ENCODE measurements at places on chromosomes 7 and 10.

- peak; percentile 24 for DNase-seq
Measured at GRCh38 chr7:148699024-148699781, 500 bp downstream of the CUL1 start.

DNA sequence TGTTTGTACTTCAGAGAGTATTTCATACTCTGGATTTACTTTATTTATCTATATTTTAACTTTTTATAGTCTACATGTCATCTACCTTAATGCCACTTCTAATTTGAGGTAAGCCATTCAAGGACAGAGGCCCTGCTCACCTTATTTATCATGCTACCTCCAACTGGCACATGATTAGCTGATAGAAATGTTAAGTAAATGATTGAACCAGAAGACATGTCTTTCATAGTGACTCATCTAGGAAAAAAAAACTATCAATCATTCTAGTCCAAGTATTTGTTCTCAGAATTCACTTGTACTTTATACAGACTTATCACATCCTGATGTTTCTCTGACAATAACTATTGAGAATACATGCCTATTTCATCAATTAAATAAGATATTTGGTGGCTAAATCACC is 856.3 kb downstream of the XPNPEP1 start:
- DNase-seq, result no peak

- DNase-seq, result no peak
Measured at GRCh38 chr10:132397036-132397541, at the start of gene PWWP2B. Gene PWWP2B, plus strand, starts transcription at chr10:132397200. Its CDS starts 27 bp downstream, at chr10:132397227.

DNA sequence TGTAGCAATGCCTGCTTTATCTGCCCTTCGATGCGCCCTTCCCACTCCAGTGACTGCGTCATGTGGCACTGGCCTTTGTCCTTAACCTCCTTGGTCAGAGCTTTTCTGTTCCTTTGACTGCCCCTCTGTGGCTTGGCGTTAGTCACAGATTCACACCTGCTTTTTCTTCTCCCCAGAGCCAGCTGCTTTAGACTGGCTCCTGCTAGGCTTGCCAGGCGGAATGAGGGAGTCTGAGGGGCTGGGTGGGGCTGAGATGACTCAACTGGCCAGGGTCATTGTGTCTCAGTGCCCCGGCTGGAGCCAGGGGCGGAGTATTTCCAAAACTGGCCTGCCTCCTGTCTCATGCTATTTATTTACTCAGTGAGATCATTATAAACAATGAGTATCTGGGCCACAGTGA is 194.1 kb downstream of the EMX2 start:
- DNase-seq, result no peak

GRCh38 chr10:23826421-23826820 is 382.5 kb upstream of the KIAA1217 start:
- peak; percentile 40 for DNase-seq

- DNase-seq, result no peak
Measured at GRCh38 chr7:25234336-25234735, 6.0 kb upstream of the NPVF start.

- DNase-seq, result no peak
Measured at GRCh38 chr10:13120786-13121499, 21.0 kb downstream of the OPTN start.

GRCh38 chr10:13078912-13079775 is 20.8 kb upstream of the OPTN start:
- no peak for DNase-seq

GRCh38 chr7:103987451-103987850 is 2.0 kb downstream of the RELN start:
- DNase-seq, result no peak

GRCh38 chr7:18400275-18400674 is 95.3 kb upstream of the HDAC9 start:
- no peak for DNase-seq

DNA sequence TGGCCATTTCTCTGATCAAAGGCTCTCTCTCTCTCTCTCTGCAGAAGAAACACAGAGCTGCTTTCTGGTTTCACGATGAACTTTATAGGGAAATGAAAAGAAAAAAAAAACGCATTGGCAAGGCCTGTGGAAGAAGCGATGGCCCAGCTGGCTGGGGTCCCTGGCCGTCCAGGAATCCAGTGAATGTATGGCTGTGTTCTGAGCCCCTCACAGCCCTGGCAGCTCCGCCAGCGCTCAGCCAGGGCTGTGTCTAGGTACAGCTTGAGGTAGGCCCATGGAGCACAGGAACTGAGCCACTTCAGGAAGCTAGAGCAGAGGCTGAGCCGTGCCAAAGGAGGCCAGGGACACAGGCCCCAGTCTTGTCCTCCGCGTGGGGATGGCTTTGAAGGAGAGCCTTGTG is 13.1 kb upstream of the UCMA start:
- no peak for DNase-seq

- DNase-seq, result no peak
Measured at GRCh38 chr7:102178410-102178809, 108.3 kb upstream of the SH2B2 start.

DNA sequence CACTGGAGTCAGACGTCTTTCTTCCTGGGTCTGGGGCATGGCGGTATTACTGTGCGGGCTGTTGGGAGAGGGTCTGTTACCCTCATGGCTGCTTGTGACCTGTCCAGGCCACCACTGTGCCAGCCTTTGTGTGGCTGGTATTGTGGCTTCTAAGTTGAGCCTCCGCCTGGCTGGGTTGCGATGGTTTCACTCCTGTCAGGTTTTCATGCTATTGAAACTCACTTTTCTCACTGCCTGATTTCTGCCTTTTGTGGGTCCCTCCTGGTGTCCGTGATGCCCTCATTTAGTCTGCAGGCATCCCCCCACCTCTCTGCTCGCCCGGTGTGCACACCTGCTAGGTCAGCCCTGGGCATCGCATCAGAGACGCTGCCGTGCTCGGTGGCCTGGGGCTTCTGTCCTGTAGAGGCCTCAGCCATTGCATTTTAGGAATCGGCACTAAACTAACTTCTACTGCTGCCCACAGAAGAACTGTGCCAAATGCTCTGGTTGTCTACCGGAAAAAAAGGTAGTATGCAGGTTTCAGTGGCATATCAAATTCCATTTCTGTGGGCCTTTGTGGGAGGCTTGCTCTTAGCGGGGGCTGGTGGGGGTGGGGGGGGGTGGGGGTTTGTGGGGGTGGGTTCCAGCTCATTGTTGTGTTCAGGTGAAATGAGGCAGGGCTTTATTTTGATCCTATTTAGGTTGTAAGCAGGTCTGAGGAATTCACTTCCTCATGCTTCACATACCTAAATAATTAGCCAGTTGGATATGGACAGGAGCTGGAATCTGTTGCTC is 64.3 kb downstream of the MGMT start:
- DNase-seq, result peak; percentile 21

DNA sequence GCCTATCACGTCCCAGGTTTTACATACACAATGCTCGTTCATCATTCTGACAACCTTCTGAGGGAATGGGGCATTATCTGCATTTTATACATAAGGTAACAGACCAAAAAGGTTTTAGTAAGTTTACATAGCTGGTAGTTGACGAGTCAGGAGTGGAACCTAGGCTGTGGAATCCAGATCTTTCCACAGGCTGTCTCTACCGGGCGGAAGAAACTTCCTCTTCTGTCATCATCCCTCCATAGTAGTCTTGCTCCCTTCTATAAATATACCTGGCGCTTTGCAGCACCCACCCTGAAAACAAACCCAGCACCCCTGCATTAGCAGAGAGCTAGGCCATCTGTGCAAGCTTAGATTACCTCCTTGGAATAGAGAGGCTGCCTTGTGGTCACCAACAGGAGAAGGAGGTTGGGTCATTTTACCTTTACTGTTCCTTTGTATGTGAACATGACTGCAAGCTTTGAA is 1.3 kb downstream of the TSPAN13 start:
- DNase-seq, result no peak

GRCh38 chr7:80644054-80644453 is 5.6 kb downstream of the CD36 start:
- DNase-seq, result no peak

DNA sequence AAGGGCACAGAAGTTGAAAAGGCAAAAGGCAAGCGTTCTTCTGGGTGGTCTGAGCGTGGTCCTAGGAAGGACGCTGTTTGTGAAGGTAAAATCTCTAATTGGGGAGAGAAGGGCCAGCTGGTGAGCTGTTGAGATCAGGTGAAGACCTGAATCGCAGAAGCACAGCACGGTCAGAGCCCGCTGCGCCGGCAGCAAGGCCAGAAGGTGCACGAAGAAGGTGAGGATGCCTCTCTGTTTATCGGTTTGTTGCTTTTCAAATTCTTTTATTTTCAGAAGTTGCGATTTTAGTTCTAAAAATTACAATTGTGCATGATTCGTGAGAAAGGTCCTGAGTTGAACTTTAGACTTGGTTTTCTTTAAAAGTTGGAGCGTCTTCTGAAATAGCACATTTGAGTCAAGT is 247.8 kb upstream of the FOXK1 start:
- no peak for DNase-seq

GRCh38 chr7:117048114-117048866 is 95.0 kb downstream of the ST7 start:
- no peak for DNase-seq

DNA sequence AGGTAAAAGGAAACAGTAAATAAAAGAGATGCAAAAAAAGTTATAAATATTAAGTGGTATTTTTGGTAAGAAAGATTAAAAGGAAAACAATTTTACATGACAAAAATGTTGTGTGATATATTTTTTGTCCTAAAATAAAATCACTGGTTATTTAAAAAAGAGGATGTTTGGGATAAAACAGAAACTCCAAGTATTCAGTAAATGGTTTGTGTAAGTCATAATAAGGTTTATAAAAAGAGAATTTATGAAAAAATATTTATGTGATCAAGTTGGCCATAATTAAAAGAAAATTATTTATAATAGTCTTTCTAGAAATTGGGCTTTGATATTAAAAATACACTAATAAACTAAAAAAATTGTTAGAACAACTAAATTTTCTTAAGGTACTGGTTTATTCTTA is 38.2 kb upstream of the FIGNL1 start:
- DNase-seq, result no peak

DNA sequence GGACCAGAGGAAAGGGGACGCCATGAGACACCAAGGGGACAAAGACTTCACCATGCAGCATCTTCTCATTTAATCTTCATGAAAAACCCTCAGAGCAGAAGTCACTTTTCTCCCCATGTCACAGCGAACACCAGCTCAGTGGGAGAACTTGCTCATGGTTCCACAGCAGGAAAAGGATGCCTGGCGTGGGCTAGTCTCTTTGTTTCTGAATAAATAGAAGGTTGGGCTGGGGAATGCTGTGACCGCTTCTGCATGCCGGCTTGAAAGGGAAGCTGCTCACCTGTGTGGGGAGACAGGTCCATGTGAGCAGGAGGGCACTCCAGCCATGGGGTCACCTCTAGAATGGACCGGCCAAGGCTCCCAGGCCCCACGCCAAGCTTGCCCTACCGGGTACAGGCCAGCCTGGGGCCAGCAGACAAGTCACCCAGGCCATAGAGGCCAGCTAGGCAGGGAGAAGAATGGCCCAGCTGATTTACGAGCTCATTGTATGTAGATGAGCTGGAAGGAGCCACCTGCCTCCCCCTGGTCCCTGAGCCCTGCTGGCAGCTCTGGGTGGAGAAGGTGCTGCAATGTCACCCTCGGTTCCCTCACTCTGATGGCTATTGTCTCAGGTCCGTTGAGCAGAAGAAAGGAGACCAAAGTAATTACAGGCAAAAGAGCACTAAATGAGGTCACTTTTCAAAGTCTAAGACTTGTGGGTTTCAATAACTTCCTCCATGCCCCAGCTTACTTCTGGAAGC is 82.0 kb upstream of the PDZD8 start:
- DNase-seq, result no peak

GRCh38 chr10:127715782-127716378 is 21.1 kb upstream of the FOXI2 start:
- no peak for DNase-seq

DNA sequence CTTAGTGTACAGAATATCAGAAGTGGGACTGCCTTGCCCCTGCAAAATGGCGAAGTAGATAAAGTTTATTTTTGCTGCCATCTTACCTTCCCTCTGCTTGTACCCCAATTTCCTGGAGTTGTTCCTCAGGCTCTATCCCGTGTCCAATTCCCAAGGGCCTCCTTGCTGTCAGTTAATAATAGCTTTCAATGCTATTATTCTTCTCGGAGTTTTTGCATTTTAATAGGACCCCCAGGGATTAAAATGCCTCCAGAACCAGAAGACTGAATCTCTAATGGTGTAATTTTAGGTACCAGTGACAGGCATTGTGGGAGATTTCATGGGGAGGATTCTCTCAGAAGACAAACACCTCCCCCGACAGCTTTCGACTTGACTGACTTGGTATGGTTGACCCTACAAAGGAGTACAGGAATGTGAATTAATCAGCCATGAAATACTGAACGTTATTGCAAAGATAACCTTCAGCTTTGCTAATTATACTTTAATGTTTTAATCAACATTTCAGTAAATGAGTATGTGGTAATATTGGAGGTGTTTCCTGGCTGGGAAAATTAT is 75.2 kb downstream of the ZNF22 start:
- DNase-seq, result no peak

- DNase-seq, result no peak
Measured at GRCh38 chr10:61157182-61157581, 213.2 kb upstream of the RHOBTB1 start.
